ENCODE measurements at places on chromosomes 2 and 18.

- no peak for DNase-seq
These were observed 63.9 kb downstream of the NEB start for GRCh38 chr2:151670346-151670745.

GRCh38 chr18:70028734-70029133 is 81.1 kb upstream of the CD226 start:
- no peak for DNase-seq

DNA sequence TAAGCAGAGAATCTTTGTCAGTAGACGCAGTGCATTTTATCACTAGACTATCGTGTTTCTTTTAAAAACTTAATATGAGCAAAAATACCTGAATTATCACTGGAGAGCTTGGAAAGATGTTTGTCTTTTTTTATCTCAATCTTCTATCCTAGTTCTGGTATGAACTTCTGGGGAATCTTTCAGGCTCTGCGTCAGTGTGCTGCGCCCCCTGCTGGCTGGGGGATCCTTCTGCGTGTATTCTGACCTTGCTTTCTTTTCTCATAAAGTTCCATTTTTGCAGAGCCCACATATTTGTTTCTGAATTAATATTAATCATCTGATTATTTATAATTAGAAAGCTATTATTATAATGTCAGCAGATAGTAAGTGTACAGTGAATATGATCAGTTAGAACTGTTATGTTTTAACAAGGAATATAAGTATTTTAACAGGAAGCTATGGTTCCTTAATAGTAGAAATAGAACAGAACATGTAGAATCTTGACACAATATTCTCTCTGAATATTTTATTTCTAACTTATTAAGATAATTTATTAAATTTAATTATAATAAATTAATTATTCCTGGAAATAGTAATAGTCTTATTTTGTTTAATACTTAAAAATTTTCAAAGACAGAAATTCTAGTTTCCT is 945.0 kb upstream of the CRIM1 start:
- peak; percentile 28 for DNase-seq

GRCh38 chr2:137172162-137172561 is 406.8 kb downstream of the THSD7B start:
- DNase-seq = no peak

DNA sequence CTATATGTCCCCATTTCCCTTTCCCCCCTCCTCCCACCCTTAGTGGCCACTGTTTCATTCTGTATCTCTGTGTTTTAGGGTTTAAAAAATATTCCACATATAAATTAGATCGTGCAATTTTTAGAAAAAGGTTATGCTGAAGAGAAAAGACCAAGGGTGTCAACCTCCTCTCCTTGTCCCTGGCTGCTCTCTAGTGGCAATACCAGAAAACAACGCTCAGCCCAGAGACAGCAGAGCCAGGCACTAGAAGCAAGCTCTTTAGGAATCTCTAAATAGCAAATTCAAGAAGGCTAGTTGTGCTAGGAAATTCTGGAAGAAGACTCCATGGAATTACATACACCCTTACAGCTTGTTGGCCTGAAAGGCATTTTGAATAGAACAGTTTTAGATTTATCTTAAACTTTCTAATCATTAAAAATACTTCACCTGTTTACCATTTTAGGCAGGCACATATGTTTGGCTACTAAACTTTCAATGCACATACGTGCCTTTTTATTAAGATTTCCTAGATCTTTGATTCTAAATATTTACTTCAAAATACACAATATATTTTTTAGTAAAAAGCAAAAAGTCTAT is 35.1 kb upstream of the RASGRP3 start:
- DNase-seq = no peak

DNA sequence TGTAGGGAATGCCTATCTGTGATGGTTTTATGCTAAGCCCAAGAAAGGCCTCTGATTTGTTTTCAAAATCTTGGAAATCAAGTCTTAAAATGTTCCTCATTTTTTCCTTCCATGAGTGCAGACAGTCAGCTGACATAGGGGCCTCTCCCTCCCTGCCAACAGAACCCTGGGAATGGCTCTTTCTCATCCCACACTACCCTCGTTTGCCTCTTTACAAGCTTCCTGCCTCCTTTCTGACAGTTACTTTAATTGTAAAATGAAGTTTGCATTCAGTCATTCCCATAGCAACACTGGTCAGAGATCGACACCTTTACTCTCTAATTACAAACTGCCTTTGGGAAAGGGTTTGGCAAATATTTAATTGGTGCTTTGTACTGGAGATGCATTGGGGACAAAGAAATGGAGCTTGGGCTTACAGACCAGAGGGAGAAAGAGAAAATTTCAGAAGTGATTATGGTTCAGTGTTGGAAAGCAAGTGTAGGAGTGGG is 25.4 kb downstream of the KIF5C start:
- DNase-seq = no peak

DNA sequence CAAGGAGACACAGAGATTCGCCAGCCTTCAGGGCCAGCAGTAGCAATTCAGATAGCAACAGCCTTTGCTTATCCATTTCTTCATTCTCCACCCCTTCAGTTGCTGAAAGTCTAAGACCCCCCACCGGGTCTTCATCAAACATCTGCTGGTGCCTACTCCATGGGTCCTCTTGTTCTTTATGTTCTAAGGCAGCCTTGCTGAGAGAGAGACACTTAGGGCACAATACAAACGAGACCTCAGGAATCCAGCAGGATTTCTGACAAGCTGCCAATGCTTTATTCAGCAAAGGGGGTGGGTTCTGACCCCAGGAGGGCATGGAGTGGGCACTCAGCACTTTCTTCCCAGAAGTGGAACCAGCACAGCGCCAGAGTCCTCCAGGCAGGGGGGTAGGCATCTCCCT is 36.2 kb upstream of the CNGA3 start:
- DNase-seq = no peak

DNA sequence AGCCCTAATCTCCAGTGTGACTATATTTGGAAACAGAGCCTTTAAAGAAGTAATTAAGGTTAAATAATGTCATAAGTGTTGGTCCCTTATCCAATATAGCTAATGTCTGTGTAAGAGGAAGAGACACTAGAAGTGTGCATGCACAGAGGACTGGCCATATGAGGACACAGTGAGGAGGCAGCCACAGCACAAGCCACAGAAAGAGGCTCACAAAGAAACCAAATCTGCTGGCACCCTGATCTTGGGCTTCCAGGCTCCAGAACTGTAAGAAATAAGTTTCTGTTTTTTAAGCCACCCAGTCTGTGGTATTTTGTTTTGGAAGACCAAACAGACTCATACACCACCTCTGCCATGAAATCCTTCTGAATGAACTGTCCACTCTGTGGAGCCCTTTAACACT is 186.4 kb upstream of the SLC39A10 start:
- no peak for DNase-seq

- DNase-seq = no peak
These were observed 157.3 kb upstream of the MMADHC start for GRCh38 chr2:149744865-149745264.

GRCh38 chr2:67165523-67165990 is 231.6 kb upstream of the ETAA1 start:
- no peak for DNase-seq

DNA sequence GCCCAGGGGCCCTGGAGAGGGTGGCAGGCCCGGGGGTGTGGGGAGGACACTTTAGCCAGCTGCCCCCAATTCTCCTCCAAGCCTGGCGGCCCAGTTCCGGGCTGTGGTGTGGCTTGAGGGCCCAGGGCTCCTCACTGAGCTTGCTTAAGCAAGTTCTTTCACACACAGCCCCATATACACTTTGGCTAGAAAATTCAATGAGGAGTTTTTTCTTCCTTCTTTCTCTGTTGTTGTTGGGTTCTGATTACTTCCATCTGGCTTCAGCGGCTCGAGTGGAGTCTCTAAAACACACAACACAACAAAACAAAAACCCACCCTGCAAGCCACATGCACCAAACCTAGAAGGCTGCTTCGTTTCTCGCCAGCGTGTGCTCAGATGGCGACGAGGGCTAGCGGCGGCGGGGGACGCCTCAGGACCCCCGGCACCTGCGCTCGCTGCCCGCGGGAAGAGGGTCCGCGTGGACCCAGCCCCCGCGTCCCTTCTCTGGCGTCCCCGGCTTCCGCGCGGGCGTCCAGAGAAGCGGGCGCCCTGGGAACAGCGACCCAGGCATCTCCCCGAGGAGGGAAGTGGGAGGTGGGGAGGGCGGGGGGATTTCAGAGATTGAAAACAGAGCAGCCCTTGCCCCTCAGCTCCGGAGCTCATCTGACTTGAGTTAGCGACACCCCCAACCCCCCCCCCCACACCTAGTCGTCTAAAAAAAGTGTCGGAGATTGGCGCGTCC is 577 bp upstream of the GLI2 start:
- DNase-seq = no peak

GRCh38 chr2:238941262-238941792 is 93.4 kb downstream of the TWIST2 start:
- DNase-seq = no peak

- no peak for DNase-seq
These were observed 7.7 kb downstream of the COQ10B start for GRCh38 chr2:197461057-197461456.

GRCh38 chr2:2838548-2838845 is 507.4 kb upstream of the MYT1L start:
- DNase-seq = no peak

All from stimulated activated CD4-positive, alpha-beta T cell treated with anti-CD3 and anti-CD28 coated beads, Interleukin-12 subunit alpha, Interleukin-12 subunit beta, amount 100 ng/mL, for 24 hours (primary cell).